NAMALWA (cell line): ENCODE measurements at places on chromosomes 12 and 14.

DNA sequence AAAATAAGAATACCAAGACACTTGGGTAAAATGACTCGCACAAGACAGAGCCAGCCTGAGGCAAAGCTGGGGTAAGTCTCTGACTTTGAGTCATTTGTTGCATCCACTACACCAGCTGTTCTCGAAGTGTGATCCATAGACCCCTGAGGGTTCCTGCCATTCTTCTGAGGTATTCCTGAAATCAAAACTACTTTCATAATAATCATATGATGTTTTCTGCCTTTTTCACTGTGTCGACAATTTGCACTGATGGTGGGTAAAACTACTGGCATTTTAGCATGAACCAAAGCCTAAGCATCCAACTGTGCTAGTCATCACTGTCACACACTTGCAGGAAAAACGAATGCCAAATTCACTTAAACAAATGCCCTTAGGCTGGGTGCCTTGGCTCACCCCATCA, 135.5 kb upstream of the FUT8 start:
- DNase-seq, result no peak

GRCh38 chr14:103871596-103872480, 24.5 kb upstream of the PPP1R13B start:
- DNase-seq, result peak; percentile 71

- DNase-seq, result no peak
Observed at GRCh38 chr14:64059454-64060198, 206.8 kb downstream of the SYNE2 start.

GRCh38 chr12:110403976-110404682, 621 bp upstream of the ANAPC7 start:
- DNase-seq, result peak; percentile 87

- DNase-seq, result no peak
Observed at GRCh38 chr14:66119606-66120231, 366.5 kb upstream of the CCDC196 start.

DNA sequence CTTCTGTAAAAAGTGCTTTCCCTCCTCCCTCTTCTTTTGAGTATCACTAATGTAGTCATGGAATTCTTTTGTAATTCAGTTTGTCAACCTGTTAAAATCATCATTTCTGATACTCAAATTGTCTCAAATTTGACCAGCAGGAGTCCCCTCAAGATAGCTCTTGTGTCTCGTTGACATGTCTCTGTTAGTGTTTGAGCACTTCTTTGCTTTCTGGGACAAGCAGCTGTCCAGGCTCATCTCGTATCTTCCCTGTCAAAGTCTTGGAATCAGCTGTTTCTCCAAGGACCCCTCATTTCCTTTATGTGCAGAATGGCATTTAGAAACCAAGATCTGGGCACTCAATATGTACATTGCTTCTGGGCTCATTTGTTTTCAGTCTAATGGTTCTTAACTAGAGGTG, 10.7 kb downstream of the CIPC start:
- DNase-seq, result peak; percentile 31

- no peak for DNase-seq
Observed at GRCh38 chr14:51743588-51744000, 91.9 kb downstream of the FRMD6 start.

- no peak for DNase-seq
Observed at GRCh38 chr12:101474711-101475386, at the start of gene SPIC. SPIC (plus strand) TSS chr12:101475336; CDS start chr12:101476905, 1,569 bp downstream.

DNA sequence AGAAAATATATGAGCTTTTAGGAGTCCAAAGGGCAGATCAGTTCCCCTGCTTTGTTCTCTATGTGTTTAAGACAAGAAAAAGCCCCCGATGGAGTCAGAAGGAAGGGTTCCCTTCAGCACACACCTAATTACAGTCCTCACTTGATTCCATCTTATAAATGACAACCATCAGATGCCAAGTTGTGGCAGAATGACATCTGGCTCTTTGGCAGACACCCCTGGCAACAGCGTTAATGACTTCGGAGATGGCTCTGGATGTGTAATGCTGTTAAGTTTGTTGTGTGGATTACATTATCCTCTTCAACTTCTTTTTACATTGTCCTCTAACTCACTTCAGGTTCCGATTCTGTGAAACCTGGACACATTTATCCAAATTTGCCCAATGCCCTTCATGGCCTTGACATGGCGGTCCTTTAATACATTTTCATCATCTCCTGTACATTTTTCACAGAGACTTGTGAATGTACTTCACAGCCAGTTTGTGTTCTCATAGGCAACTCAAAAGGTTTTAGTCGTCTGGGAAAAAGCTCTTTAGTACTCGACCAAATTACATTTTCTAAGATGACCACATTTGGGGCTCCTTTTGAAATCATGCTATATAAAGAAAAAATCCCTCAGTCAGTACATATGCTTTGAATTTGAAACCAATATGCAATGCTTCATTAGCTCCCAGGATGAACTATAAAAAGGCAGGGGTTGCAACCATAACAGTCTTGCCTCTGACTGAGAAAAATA, 667.8 kb downstream of the NOVA1 start:
- DNase-seq, result no peak

DNA sequence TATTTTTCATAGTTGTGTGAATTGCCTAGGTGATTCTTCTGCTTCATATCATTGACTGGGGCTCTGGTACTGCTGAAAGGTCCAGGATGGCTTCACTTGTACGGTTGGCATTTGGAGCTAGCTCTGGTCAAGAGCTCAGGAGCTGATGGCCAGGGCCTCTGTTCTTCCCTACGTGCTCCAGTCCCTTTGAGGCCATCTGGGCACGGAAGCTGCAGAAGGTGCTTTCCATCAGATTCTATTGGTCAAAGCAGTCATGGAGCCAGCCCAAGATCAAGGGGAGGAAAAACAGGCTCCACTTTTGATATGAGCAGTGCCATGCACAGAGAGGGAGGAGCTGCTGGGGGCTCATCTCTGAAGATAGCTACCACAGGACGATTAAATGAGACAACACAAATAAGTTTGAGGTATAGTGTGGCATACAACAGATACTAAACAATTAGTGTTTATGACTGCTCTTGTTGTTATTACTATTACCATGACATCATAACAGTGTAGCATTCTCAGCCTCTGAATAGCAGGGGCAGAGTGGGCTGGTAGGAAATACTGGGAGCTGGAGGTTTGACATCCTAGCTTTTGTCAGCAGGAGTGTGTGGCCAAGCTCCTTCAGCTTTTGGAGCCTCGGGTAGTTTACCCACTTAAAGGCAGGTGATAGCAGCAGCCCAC, 10.4 kb downstream of the KRT83 start:
- DNase-seq, result no peak

DNA sequence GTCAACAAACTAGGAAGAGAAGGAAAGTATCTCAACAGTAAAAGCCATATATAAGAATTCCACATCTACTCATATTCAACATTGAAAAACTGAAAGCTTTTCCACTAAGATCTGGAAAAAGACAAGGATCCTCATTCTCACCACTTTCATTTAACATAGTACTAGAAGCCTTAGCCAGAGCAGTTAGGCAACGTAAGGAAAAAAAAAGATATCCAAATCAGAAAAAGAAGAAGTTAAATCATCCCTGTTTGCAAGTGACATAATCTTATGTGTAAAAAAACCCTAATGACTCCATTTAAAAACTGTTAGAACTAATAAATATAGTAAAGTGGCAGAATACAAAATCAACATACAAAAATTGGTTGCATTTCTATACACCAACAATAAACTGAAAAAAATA, 426.2 kb downstream of the BCAT1 start:
- no peak for DNase-seq

DNA sequence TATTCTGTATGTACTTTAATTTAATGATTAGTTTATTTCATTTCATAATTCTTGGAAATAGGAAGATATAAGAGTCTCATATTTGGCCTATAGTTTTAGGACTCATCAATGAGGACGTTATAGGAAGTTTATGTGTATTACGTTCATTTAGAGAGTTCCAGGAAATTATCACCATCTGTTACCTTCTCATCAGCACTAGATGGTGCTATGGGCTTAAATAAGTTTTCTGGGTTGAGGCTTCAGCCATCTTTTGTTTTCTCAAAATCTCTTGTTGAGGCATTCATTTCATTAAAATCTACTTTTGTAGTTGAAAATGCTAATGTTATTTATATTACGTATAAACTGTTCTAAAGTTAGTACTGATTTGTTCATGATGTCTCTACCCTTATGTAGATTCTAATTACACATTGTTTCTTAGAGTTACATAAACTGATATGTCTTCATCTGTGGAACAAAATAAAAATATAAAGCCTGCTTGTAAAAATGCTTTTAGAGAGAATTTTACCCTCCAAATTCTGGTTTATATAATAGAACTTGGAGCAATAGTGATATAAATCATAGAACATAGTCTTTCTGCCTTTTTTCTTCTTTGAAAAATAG, 89.2 kb downstream of the CFAP54 start:
- peak; percentile 81 for DNase-seq

- no peak for DNase-seq
Observed at GRCh38 chr14:31834616-31835015, 242.5 kb upstream of the ARHGAP5 start.

GRCh38 chr12:91052026-91052425, 5.8 kb downstream of the KERA start:
- no peak for DNase-seq

DNA sequence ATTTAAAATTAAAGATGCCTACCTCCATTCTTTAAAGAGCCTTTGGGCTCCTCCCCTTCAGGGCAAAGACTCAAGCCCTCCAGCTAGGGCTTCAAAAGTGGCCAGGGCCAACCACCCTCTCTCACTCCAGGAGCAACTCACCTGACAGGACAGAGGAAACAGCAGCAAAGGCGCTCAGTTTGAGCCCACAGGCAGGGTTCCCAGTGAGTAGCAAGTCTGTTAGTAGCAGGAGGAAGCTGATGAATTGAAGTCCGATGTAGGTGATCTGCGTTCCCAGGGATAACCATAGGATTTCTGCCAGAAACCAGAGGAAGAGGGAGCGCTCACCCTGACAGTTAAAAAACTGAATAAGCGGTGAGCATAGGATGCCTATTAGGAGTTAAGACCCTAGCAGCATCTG, 15.7 kb downstream of the GSG1 start:
- DNase-seq, result no peak

GRCh38 chr12:53722450-53723041, 4.7 kb downstream of the CALCOCO1 start:
- DNase-seq, result no peak

GRCh38 chr12:70415987-70416386, 49.9 kb downstream of the KCNMB4 start:
- no peak for DNase-seq

DNA sequence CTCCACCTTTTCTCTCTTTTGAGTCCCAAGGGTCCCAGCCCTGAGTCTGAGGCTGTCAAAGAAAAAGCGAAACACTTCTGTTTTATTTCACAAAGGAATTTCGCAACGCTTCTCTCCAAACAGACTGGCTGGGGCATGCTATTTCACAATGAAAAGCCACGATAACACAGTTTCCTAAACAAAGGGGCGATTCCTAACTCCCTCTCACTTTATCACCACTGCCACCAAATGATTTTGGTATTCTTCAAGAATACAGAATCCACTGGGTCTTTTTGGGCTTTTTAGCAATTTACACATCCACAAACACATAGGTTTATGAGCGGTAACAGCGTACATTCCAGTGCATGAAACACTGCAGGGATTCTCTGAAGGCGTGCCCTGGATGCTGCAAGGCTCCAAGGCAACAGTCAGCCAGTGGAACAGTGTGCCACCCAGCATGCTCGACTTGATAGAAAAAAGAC, 161.2 kb downstream of the DAD1 start:
- DNase-seq, result no peak

DNA sequence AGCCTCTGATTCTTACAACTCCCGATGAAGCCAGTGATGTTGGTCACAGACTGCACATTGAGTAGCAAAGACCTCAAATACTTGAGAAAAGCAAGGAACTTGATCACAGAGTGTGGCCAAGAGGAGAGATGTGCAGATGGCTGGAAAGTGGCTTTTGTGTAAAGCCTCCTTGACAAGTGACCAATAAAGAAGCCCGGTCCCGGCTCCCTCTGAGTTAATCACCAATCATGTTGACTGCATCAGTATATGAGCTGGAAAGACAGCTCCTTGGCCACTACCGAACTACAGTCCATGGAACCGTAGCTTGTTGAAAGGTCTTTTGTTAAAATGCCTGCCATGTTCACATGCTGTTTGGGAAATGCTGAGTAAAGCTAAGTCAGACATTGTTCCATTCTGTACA, 23.7 kb upstream of the SERPINA6 start:
- no peak for DNase-seq
